Activated CD4-positive, CD25-positive, alpha-beta regulatory T cell treated with anti-CD3 and anti-CD28 coated beads, Interleukin-2, amount 50 U/mL, for 24 hours (primary cell): ENCODE measurements at places on chromosomes 11 and 22.

DNA sequence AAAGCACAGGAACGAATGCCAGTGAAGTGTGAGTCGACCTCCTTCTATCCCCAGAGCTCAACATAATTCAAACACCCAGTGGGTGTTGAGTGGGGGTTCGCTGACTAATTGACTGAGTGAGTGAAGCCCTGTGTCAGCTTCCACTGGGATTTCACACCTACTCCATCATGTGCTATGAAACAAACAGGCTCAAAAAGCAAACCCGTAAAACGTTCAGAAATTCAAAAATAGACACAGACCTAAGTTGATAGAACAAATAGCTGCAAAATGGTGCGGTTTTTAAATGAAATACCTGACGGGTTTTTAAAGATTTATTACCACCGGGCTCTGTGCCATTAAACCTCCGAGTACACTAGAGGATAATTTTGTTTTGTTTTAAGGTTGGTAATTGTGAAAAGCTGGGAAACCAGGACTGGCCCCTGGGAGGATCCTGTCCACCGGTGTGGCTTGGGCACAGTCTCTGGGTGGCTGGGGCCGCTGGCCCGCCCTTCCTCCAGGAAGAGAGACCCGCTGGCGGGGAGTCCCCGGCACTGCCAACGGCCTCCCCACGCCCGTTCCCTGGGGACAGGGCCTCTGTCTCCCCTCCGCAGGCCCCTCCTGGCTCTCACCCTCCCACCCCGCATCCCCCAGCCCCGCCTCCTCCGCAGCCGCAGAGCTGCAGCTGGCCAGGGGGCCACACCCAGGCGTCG lies 13.6 kb downstream of the KCNJ5 start:
- ATAC-seq, result peak; percentile 34

DNA sequence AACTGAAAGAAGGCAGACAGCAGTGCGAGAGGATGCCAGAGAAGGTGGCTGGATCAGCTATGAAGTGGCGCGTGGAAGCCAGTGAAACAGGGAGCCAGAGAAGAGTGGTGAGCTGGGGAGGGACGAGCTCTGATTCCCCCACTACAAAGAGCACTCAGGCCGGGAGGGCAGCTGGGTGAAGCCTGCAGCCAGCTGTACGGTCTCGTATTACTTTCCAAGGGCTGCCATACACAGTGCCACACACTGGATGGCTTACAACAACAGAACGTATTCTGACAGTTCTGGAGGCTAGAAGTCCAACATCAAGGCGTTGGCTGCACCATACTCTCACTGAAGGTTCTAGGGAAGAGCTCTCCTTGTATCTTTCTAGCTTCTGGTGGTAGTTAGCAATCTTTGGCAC lies 47.1 kb upstream of the WNT11 start:
- no peak for ATAC-seq

DNA sequence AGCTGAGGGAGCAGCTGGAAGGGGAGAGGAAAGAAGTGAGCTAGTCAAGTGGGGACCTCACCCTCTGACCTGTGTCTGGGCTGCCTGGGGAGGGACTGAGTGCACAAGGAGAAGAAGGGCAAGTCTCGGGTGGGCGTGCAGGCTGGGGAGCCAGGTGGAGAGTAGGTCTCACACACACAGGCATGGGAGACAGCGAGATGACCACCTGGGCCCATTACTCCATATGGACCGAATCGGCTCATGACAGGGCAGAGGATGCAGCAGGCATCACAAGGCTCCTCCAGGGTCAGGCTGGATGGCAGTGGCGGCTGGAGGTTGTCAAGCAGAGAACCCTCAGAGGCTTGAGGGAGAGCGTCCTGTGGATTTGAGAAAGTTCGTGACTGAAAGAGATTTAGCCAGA lies 63.5 kb downstream of the CEP164 start:
- no peak for ATAC-seq

DNA sequence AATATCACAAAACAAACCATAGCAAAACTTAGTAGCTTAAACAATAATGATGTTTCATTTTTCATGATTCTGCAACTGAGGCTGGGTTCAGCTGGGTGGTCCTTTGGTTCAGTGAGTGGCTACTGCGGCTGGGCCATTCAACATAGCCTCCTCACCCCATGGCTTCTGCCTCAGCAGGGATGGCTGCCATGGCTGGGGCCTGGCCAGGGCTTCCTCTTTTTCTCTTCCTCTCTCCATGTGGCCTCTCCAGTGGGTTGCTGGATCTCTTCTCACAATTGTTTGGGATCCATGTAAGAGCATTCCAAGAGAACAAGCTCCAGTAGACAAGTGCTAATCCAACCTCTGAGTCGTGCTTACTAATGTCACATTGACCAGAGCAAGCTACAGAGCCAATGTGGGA lies 248.6 kb upstream of the PLET1 start:
- no peak for ATAC-seq

DNA sequence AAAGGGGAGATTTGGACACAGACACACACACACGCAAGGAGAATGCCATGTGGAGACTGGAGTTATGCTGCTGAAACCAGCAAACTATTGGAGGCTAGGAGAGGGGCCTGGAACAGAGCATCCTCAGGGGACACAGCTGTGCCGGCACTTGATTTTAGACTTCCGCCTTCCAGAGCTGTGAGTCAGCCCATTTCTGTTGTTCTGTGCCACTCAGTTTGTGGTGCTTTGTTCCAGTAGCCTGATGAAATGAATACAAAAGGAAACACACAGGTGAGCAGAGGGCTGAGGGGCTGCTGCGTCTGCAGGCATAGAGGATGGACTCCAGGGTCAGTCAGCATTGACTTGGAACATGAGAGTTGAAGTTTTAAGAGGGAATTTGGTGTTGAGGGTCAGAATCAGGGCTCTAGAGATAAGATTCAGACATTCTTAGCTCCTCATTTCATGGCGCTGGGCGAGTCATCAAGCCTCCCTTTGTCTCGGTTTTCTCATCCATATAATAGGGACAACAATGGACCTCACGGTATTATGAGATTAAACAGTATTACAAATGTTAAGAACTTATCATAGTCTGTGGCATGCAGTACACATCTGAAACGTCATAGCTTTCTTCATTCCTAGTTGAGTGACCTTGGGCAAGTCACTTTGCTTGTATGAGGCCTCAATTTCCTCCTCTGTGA lies 191.0 kb downstream of the MIAT start:
- ATAC-seq, result no peak

GRCh38 chr11:63623513-63624140 lies 9.4 kb upstream of the PLAAT3 start:
- no peak for ATAC-seq

- ATAC-seq, result no peak
These were observed 478.1 kb upstream of the CHORDC1 start for GRCh38 chr11:90700789-90701439.

GRCh38 chr11:131457163-131457562 lies 86.7 kb downstream of the NTM start:
- ATAC-seq, result no peak

DNA sequence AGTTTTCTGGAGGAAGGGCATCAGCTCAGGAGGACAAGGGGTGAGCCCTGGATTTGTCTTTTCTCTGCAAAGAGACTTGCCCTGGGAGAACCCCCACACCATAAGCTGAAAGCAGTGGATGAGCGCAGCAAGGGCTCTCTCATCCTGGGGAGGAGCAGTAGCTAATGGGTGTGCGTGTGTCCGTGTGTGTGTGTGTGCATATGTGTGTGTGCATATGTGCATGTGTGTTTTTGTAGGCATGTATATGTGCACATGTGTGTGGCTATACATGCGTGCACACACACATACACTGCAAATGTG lies 45.3 kb downstream of the SMIM38 start:
- no peak for ATAC-seq

DNA sequence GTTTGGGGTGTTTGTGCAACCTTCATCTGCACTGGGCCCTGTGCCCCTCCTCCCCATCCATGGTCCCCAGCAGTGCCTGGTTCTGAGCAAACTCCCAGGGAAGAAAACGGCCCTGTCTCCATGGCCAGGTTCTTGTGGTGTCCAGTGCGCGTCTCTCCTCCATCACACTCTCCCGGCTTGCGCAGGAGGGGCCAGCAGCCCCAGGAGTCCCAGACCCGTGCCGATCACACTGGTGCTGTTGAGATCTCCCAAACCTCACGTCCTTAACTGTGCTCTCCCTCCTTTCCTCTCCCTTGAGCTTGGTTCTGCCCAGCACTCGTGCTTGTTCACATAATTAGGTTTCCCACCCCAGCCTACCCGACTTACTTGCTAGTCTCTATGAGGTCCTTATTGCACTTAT lies 10.9 kb upstream of the GRK2 start:
- ATAC-seq, result no peak

- no peak for ATAC-seq
These were observed 44.3 kb downstream of the PTPRJ start for GRCh38 chr11:48024635-48025071.

DNA sequence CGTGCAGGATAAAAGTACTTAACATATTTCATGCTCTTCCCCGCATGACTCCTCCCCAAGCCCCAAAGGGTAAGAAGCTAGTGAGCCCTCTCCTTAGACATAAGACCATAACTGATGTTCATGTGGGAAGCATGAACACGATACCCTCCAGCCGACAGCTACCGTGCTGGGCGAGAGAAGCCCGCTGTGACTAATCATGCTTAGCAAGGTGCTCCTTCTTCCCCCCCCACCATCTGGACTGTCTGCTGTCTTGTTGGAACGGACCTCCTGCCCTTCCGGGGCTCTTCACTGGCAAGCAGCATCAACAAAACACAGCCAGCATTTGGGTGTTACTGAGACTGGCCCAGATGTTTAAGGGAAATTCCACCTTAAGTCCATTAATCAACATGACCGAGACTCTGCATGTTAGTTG lies 200.6 kb downstream of the DBX1 start:
- ATAC-seq, result no peak

DNA sequence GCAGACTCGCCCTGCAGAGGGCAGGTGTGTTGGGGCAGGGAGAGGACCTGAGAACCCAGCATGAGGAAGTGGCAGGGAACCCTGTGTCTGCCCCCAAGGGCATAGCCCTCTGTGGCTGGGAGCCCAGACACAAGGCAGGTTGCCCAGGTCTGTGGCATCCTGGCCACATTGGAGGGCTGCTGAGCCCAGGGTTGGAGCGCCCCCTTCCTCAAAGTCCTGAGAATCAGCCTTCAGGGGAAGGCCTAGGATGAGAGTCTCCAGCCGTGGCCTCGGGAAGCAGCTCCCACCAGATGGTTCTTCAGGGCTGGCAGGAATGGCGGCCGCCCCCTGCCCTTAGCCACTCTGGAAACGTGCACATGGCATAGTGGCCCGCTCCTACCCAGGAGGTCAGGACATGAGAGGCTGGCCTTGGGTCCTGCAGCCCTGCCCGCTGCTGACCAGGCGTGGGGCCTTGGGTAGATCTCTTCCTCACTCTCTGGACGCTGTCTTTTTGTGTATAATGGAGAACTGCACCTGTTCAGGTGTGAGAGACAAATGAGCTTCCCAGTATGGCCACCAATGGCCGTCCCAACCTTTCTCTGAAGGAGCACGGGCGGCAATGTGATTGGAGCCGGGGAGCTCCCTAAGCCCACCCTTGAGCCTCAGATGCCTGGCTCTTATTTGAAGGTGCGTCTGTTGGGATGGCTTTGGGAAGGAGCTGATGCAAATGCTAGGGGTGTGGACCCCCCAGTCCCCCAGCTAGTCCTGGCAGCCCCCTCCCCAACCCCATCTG lies 4.6 kb upstream of the CDC42BPG start:
- no peak for ATAC-seq

DNA sequence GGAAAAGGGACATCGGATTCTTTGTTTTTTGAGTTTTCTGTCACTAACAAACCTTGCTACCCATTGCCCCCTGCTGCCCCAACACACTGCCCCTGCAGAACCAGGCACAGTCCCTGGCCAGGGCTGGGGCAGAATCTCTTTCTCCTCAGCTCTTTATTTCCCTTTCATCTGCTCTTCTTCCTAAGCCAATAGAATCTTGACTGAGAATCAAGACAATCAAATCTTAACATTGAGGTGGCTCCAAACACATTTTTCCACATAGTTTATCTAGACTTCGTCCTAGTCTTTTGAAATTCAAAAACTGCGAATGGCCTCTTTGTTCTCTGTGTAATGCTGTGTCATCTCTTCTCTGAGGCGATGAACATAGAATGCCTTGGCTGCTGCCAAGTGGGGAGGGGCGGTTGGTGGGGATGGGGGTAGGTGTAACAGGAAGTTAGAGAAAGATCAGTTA lies 16.1 kb upstream of the NTM start:
- ATAC-seq, result no peak

DNA sequence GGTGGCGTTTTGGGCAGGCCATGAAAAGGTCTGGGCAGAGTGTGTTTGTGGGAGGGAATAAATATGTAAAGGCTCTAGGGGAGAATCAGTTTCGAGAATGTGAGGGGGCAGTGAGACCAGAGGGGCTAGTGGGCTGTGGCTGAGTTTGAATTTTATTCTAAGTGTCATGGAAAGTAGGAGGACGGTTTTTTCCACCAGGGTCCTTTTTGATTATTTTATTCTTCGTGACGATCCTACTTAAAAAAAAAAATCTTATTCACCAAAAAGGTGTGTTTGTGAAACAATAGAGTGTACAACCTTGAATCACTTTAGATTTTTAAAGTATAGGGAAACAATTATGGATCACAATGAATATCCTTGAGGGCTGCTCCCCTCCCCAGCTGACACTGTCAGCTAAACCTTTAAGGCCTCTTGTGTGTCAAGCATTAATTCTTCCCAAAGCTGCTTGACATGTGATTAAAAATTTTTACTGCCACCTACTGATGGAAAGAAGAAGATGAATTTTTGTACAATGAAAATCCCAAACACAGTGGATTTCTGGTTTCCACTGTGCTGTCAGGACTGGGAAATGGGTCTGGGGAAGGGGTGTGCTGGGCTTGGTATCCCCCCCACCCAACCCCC lies 107.5 kb upstream of the OR4B1 start:
- peak; percentile 25 for ATAC-seq

- ATAC-seq, result no peak
These were observed 2.0 kb downstream of the CTNND1 start for GRCh38 chr11:57763568-57763967.

GRCh38 chr11:16380941-16381568 lies 24.7 kb upstream of the SOX6 start:
- ATAC-seq, result no peak

DNA sequence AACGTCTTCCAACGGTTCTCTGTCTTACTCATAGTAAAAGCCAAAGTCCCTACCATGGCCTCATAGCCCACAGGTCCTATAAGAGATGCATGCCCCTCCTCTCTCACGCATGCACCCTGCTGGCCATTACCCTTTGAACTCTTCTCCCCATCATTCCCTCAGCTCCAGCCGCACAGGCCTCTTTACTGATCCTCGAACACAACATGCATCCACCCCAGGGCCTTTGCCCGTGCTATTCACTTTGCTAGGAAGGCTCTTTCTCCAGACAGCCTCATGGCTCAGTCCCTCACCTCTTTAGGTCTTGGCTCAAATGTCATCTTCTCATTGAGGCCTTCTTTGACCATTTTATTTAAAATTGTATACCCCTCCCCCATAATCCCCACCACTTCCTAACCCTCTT lies 7.5 kb downstream of the AP1B1 start:
- no peak for ATAC-seq

- ATAC-seq, result no peak
These were observed 12.3 kb downstream of the KCNJ1 start for GRCh38 chr11:128854841-128855240.

- no peak for ATAC-seq
These were observed 14.4 kb downstream of the OAF start for GRCh38 chr11:120224972-120225909.
